ENCODE measurements at places on chromosomes 2 and 18. TPM values are rescaled to one million over a fixed set of nuclear protein-coding genes. Genes with fewer than 3 reads are reported as not detected.

DNA sequence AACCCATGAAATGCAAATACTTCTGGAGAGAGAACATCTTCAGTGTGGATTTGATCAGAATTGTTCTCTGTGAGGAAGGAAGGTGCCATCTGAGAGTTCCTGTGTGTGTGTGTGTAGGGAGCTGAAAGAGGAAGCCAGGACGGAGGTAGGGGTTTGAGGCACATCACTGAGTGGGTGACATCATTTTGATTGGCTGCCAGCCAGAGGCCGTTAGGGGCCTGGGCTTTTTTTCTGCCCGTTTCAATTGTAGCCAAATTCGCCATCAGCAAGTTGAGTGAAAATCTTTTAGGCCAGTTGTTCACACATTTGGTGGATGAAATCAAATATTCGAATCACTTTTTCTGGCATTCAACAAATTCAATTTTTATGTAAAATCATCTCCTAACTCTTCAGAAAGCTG is 48.9 kb downstream of the TSN start:
- DNase-seq: no peak

- no peak for DNase-seq
Measured at GRCh38 chr2:174038462-174038861, 73.3 kb upstream of the SP3 start.

DNA sequence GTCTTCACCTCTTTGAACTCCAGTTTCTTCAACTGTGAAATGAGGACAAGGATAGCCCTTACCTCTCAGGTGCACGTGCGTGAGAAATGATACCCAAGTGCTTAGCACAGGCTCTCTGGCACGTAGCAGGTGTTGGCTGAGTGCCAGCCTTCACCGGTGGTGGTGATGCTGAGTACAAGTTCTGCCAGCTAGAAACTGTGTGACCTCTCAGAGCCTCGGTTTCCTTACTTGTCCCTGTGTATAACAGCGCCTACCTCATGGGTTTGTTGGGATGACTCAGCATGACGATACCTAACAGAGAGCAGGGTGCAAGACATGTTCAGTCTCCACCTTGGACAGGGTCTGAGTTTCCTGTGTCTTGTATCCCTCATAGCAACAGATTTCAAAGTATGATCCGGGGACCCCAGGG is 205.1 kb downstream of the TNS1 start:
- peak; percentile 83 for DNase-seq

DNA sequence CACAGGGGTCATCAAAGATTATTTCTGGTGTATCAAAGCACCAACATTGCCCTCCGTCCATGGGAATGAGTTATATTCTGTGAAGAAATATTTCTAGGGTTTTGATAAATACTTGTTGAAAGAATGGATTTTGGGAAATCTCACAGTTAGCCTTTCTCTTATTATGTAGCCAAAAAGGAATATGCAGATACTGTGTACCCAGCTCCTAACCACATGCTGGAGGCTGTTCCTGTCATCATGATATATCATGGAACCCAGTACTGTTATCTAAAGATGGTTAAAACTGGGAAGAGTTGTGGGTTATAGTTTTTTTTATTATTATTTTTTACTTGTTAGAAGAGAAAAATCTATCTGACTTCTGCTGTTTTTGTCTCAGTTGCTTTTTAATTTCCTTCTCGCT is 82.8 kb downstream of the POLE4 start:
- no peak for DNase-seq

- peak; percentile 90 for DNase-seq
Measured at GRCh38 chr18:9708057-9708433, at the start of gene RAB31. Gene RAB31 (plus strand): TSS chr18:9708301. CDS start chr18:9708406, 105 bp downstream.

- no peak for DNase-seq
Measured at GRCh38 chr2:128596396-128597120, 277.9 kb upstream of the HS6ST1 start.

DNA sequence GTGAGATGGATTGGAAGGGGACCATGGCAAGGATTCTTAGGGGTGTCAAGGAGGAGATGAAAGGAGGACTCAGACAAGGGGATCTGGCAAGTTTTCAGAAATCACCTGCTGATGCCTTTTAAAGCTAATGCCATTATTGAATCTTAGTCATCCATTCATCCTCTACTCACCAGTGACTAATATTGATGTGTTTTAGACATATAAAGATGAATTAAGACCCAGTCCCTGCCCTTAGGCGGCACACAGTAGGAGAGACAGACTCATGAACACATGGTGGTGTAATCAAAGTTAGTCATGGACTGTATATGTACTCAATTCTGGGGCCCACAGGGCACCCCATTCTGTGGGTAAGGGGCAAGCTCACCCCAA is 56.5 kb upstream of the ATL2 start:
- DNase-seq: no peak

DNA sequence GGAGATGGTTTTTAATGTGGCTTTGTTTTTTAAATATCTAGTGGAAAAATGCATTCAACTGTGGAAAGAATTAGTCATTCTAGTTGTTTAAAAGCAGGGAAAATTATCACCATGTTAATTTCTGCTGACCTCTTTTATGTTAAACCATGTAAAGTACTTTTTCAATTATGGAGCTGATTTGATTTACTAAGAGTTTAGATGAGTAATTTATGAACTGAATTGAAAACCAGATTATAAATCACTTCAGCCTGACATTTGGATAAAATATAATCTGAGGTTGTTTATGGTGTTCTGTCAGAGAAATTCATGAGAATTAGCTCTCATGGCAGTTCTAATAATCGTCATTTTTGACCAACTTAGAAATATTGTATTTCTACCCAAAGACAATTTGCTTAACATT is 11.6 kb downstream of the ITGA4 start:
- DNase-seq: no peak

DNA sequence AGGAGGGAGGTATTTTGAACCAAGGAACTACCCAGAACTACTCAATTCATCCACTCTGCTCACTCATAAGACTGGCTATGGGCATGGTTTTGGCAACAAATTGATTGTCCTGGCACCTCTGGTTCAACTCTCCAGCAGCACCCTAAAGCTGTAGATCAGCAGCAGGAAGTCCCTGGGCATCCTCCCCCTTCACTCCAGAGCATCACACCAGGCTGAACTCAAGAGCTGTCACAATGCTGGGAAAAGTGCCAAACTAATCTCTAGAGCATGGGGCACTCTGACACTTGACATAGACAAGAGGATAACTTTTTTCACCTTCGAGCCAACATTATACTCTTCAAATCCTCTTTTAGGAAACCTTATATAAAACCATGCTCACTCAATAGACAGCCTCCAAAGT is 154.1 kb upstream of the RBBP8 start:
- peak; percentile 28 for DNase-seq

DNA sequence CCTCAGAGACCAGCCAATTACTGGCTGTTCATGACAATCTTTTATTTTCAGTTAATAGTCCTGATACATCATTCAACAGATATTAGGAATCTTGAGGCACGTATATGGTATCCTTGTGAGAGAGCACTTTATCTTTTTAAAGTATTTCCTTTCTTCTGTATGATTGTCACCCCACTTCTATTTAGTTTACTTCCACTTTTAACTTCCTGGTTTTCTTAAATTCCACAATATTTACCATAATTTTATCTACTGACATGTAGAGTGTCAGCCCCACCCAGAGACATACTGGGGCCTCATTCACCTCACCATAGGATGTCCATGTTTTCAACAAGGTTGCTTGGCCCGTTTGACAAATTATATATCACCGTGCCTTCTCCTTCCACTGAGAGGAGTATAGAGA is 182.9 kb upstream of the ID2 start:
- no peak for DNase-seq

DNA sequence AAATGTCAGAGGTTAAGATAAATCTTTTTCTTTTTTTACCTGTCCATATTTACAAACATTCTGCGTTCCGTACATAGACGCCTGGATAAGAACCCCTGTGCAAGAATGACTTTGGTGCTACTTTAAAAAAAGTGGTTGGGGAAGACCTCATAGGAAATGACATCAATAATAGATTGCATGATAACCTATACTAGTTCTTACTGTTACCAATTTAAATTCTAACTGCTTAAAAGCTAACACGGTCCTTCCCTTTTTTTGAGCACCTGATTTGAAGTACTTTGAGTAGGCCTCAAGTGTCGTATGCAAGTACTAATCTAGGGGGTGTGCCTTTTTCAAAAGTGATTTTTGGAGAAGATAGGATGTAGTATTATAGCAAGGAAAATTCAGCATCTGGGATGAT is 2.1 kb downstream of the SLC39A10 start:
- DNase-seq: no peak

DNA sequence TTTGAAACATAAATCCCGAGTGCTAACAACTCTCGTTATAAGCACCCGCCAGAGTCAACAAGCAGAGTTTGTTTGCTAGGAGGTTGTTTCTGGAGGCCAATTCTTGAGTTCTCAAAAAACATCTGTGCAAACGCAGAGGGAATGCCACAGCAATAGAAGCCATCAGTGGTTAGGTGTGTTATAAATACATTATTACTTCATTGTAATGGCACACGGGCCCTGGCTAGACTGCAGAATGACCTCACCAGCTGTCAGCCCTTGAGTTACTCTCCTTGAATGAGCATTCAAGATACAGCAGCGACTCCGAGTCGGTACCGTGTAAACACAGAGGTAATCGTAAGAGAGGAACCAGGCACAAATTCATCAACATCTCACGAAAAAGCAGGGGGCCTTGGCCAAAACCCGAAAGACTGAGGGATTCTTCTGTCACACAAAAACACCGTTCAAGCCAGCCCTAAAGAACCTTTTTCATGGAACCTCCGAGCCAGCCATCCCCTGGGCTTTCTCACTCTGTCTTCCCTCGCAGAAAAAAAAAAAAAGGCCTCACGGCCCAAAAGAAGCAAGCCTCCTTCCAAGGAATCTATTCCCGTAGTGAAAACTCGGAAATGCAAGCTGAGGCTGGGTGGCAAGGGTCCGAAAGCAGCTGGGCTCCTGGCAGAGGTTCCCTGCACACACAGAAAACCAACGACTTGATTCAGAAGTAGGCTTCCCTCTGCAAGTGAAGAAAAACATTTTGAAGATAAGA is 133.7 kb upstream of the MEIS1 start:
- peak; percentile 71 for DNase-seq

DNA sequence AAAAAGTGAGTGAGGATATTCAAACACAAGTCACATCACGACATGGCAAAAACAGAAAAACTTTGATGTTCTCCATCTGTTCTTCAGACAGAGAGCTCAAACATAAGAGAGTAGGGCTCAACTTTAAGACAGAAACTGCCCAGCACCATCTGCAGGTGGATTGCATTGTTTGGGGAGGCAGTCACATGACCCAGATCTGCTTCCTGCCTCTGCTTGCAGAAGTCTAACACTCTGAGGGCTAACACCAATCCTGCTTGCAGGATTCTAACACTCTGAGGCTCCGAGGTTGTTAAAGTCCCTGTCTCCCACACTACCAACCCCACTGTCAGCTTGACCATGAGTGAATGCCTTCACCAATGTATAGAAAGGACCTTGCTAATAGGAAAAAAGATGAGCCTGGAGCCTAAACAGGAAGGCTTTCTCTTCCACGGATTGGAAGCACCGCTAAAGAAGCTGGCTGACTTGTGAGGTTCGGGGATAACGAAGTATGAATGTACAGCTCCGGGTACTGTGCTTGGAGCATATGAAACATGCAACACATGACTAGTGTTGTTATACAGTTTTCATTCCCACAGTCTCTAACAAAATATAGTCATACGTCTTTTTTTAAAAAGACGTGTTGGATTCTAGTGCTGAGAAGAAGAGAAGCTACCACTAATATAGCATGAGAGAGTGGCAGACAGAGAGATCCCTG is 176.6 kb upstream of the CREB1 start:
- DNase-seq: peak; percentile 25

GRCh38 chr2:200383380-200384110 is 77.1 kb downstream of the SPATS2L start:
- DNase-seq: no peak

DNA sequence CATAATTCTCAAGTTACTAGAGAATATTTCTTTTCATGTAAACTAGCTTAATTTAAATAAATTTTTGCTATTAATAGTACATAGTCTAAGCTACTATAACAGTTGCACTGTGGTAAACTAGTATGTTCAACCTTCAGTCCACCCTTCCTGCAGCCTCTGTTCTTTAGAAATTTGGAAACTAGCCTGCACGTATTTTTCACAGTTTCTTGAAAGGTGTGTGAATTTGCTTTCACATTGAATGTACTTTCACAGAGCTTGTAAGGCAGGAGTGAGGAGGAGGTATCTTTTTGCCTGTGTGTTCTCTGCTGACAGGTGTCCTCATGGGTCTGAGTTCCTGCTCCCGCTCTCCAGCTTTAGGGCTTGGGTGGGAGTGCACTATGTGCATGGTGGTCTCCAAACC is 117.5 kb downstream of the ATP9B start:
- no peak for DNase-seq

DNA sequence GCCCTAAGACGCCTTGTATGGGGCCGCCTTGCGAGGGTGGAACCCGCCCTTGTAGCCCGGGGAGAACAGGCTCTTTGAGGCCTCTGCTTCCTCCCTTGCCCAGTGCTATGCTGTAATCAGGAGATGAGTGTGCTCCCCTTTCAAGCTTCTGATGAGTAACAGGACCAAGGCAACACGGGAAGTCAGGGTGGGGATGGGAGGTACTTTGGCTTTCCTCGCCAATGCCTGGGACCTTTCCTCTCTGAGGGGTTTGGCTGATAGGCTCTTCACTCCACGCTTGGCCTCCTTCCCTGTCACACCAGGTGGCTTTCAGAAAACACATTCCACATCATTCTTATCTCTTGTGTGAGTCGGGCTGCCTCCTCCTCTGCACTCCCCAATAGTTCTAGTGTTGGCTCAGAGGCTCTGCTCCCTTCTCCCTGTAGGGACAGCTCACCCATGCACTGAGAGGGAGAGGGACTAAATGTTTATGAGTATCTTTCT is 223.7 kb upstream of the TRIB2 start:
- peak; percentile 47 for DNase-seq

DNA sequence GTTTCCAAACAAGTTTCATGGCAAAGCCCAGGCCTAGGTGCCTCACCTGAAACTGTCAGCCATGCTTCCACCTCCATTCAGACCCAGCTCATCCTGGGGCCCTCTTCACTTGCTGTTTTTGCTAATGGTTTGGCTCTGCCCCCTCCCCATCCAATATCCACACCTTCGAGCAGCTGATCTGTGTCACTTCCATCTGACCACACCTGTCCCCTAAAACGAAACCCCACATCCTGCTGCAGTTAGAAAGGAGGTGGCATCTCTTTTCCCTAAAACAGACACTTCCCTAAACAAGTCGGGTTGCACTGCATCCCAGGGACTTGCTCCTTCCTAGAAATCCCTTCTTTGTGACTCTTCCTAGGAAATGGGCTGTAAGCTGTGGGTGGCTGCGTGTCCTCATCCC is 748.7 kb upstream of the SALL3 start:
- DNase-seq: no peak

- no peak for DNase-seq
Measured at GRCh38 chr2:24345937-24346336, 14.4 kb downstream of the ITSN2 start.

Gene DSC1
- 6.0 TPM for total RNA-seq

Gene DQX1
- not detected for total RNA-seq

Gene BAZ2B
- total RNA-seq: 38.6 TPM

Gene SERPINB13
- not detected for total RNA-seq

Gene SAG
- total RNA-seq: not detected

Gene STARD6
- not detected for total RNA-seq

Gene ERMN
- total RNA-seq: not detected

Gene ANKRD39
- 16.1 TPM for total RNA-seq

Data from left ventricle myocardium superior (tissue), 1 donor.